ENCODE measurements at places on chromosomes 2 and 18. TPM values are rescaled to one million over a fixed set of nuclear protein-coding genes. Genes with fewer than 3 reads are reported as not detected.

The LAMA1 gene
- polyA plus RNA-seq, result 2.8 TPM

The TXNDC2 gene
- polyA plus RNA-seq, result not detected

The DSG4 gene
- not detected for polyA plus RNA-seq

The SALL3 gene
- not detected for polyA plus RNA-seq

The GPR75 gene
- 0.23 TPM for polyA plus RNA-seq

The LHCGR gene
- polyA plus RNA-seq, result not detected

DNA sequence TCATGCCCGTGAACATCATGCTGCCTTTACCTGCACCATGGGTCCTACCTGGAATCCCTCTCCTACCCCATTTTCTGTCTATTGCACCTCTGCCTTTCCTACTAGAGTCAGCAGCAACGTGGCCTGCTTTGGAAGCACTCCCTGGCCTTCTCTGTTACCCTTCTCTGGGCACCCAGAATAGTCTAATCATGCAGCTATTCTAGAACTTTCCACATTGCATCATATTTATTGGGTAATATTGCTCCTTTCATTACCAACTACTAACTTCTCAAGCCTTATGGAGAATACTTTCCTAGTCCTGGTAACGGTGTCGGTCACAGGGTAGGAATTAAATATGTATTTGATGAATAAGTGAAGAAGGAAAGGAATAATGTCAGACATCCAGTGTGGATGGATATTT, 33.3 kb upstream of the CREG2 start:
- H3K27ac ChIP-seq, result peak overlapping the region; percentile 27
- peaks cover 6% of the 10 kb centered on the region for H3K4me1 ChIP-seq
- H3K27me3 ChIP-seq, result no peaks in the 10 kb centered on the region
- H3K4me3 ChIP-seq, result no peak overlapping the region
- no peaks in the 10 kb centered on the region for H3K36me3 ChIP-seq
- peak; percentile 54 for DNase-seq

- H3K4me1 ChIP-seq, result no peaks in the 10 kb centered on the region
- H3K36me3 ChIP-seq, result no peaks in the 10 kb centered on the region
- H3K27ac ChIP-seq, result no peak overlapping the region
- DNase-seq, result no peak
Measured at GRCh38 chr2:11567631-11568031, 33.8 kb downstream of the GREB1 start.

GRCh38 chr2:240811346-240812300, 8.4 kb downstream of the KIF1A start:
- no peak overlapping the region for H3K4me3 ChIP-seq
- no peaks in the 10 kb centered on the region for H3K4me1 ChIP-seq
- no peaks in the 10 kb centered on the region for H3K36me3 ChIP-seq
- H3K27me3 ChIP-seq, result peaks cover 18% of the 10 kb centered on the region
- H3K27ac ChIP-seq, result no peak overlapping the region
- no peak for DNase-seq

DNA sequence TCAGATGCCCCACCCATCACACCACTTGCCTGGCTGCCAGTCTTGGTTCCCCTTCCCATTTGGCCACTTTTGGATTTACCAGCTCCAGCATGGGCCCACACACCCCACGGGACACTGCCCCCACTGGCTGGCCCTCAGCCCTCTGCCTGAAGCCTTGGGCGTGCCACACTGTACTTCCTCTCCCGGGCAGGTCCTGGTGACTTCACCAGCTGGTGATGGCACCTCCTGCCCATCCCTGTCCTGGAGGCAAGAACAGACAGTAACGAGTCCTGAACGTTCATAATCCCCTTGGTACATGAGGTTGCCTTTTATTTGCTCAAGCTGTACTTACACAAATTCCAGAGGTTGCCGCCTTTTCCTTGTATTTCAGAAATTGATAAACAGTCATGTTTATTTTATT, 81.1 kb downstream of the TMEM17 start:
- no peaks in the 10 kb centered on the region for H3K36me3 ChIP-seq
- H3K27ac ChIP-seq, result no peak overlapping the region
- H3K4me3 ChIP-seq, result no peak overlapping the region
- no peak for DNase-seq
- H3K27me3 ChIP-seq, result no peaks in the 10 kb centered on the region

- no peak overlapping the region for H3K27ac ChIP-seq
- no peaks in the 10 kb centered on the region for H3K27me3 ChIP-seq
- no peak overlapping the region for H3K4me3 ChIP-seq
- H3K4me1 ChIP-seq, result no peaks in the 10 kb centered on the region
Measured at GRCh38 chr2:151946899-151947812, 118.9 kb upstream of the ARL5A start.

GRCh38 chr2:207254591-207255464, 89.1 kb upstream of the KLF7 start:
- peak; percentile 82 for DNase-seq
- H3K27me3 ChIP-seq, result no peaks in the 10 kb centered on the region

GRCh38 chr2:52414561-52415295, 1352.9 kb upstream of the CHAC2 start:
- H3K36me3 ChIP-seq, result no peaks in the 10 kb centered on the region
- no peaks in the 10 kb centered on the region for H3K4me1 ChIP-seq
- DNase-seq, result no peak
- H3K27me3 ChIP-seq, result no peaks in the 10 kb centered on the region

DNA sequence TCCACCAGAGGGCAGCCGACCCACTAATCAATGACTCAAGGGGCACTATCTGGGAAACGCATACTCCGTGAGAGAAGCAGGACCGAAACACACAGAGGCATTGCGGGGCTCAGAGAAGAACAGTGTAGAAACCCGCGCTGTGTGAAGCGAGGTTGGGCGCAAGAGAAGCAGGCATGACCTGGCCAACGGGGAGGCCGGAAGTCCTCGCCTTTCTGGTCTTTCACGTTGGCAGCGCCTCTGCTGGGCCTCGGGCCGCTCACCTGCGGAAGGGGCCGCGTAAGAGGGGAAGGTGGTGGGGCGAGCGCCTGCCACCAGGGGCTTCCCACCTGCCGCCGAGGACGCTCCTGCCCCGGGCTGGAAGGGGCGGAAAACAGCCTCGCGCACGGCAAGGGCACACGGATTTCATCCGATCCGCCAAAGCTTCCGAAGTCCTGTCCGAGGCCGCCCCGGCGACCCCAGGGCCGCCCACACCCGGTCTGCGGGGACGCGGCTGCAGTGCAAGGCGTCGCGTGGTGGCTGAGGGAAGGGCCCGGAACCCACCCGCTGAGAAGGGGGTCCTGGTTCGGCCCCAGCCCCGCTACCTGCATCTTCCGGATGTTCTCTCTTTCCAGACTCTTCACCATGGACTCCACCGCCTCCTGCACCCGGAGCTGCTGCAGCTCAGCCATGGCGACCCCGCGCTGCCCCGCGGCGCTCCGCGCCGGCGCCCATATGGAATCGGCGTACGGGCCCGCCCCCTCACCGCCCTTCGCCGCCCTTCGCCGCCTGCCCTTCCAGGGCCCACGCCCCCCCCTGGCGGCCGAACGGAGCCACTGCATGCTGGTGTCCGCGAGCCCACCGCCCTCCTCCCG, at the start of gene FAM136A:
Gene FAM136A, minus strand, starts transcription at position 724 of the 851 bp plus-strand sequence. Its CDS starts 56 bp downstream, at position 668.
- H3K4me1 ChIP-seq, result peaks cover 4% of the 10 kb centered on the region
- peak; percentile 91 for DNase-seq
- 0 out of 2 replicates have a peak, but pooled peaks cover 8% of the 10 kb centered on the region for H3K36me3 ChIP-seq

DNA sequence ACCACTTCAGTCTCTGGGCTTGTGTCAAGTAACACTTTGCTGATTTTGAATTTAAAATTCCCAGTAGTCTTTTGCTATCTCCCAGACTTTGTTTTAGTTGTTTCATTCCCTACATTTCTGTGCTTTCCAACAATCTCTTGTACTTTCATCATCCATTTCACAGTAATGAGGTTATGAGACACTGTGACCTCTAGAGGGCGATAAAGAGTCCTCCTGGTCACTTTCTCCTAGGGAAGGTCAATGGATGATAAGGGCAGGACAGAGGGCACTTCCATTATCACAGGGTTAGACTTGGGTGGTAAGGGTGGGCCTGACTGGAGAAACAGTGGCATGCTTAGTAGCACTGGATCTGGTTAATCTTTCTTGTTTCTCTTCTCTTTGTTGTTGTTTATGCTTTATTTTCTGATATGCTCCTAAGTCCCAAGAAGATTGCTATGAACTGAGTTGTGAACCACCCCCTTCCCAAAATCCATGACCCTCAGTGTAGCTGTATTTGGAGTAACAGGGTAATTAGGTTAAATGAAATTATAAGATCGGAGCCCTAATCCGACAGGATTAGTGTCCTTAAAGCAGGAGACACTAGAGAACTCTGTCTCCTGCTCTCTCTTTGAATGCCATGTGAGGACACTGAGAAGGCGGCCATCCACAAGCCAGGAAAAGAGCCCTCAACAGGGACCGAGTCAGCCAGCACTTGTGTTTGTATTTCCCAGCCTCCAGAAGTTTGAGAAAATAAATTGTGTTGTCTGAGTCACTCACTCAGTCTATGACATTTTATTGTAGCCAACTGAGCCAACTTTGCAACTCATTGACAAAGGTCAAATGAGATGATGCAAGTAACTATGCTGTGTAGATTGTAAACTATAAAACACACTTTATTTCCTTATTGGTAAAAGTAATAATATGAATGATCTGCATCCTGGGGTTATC, 779.2 kb downstream of the CNTNAP5 start:
- H3K27ac ChIP-seq, result no peak overlapping the region
- H3K36me3 ChIP-seq, result no peaks in the 10 kb centered on the region
- no peak overlapping the region for H3K4me3 ChIP-seq
- peak; percentile 43 for DNase-seq

DNA sequence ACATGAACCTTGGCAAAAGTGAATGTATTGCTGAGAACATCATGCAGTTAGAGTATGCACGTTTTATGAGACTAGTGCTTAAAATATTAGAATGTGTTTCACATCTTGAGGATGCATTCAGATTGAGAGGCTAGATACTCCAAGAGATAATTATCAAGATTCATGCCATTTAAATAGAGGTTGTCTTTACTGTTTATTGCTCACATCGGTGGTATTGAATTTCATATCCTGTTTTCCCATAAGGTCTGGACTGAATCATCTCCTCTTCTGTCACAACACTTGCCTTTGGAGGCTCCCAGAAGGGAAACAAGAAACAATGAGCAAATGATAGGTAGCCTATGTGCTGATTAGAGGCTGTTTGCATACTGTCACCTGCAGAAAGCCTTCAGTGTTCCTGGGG, 83.8 kb downstream of the CLHC1 start:
- H3K4me1 ChIP-seq, result peaks cover 27% of the 10 kb centered on the region
- H3K27me3 ChIP-seq, result no peaks in the 10 kb centered on the region
- H3K4me3 ChIP-seq, result no peak overlapping the region
- no peaks in the 10 kb centered on the region for H3K36me3 ChIP-seq
- peak; percentile 81 for DNase-seq
- no peak overlapping the region for H3K27ac ChIP-seq

GRCh38 chr2:79994161-79994560, 310.4 kb downstream of the LRRTM1 start:
- H3K27ac ChIP-seq, result no peak overlapping the region
- peaks cover 7% of the 10 kb centered on the region for H3K27me3 ChIP-seq
- no peak overlapping the region for H3K4me3 ChIP-seq
- no peaks in the 10 kb centered on the region for H3K4me1 ChIP-seq

GRCh38 chr18:79851489-79851888, 53.8 kb downstream of the KCNG2 start:
- DNase-seq, result no peak
- no peak overlapping the region for H3K27ac ChIP-seq

- no peak overlapping the region for H3K4me3 ChIP-seq
- DNase-seq, result no peak
- H3K27ac ChIP-seq, result no peak overlapping the region
- no peaks in the 10 kb centered on the region for H3K4me1 ChIP-seq
- H3K27me3 ChIP-seq, result 0 out of 2 replicates have a peak, but pooled peaks cover 11% of the 10 kb centered on the region
Measured at GRCh38 chr18:11037533-11038240, 111.7 kb downstream of the PIEZO2 start.

DNA sequence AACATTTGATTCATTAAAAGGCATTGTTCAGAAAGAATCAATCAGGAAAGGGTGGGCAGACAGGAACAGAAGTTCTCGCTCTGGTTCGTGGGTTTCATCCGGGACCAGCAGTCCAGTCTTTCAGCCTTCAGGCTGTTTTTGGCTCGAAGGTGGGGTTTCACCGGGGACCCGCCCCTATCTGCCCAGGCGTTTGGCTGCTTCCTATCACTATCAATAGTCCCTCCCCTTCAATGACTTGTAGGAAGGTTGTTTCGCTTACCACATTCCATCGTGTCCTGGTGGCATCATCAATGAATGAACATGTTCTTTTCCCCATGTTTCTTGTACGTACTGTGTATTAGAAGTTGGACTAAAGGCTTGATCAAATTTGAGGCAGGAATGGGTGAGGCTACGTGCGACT, 130.3 kb downstream of the NEDD4L start:
- no peak overlapping the region for H3K4me3 ChIP-seq
- no peak overlapping the region for H3K27ac ChIP-seq
- H3K36me3 ChIP-seq, result no peaks in the 10 kb centered on the region
- DNase-seq, result no peak
- H3K4me1 ChIP-seq, result peaks cover 14% of the 10 kb centered on the region

- H3K27me3 ChIP-seq, result no peaks in the 10 kb centered on the region
- H3K4me1 ChIP-seq, result 0 out of 2 replicates have a peak, but pooled peaks cover 11% of the 10 kb centered on the region
- no peaks in the 10 kb centered on the region for H3K36me3 ChIP-seq
- H3K27ac ChIP-seq, result peak overlapping the region; percentile 56
- DNase-seq, result no peak
Measured at GRCh38 chr2:144137272-144137671, 382.6 kb downstream of the ZEB2 start.

DNA sequence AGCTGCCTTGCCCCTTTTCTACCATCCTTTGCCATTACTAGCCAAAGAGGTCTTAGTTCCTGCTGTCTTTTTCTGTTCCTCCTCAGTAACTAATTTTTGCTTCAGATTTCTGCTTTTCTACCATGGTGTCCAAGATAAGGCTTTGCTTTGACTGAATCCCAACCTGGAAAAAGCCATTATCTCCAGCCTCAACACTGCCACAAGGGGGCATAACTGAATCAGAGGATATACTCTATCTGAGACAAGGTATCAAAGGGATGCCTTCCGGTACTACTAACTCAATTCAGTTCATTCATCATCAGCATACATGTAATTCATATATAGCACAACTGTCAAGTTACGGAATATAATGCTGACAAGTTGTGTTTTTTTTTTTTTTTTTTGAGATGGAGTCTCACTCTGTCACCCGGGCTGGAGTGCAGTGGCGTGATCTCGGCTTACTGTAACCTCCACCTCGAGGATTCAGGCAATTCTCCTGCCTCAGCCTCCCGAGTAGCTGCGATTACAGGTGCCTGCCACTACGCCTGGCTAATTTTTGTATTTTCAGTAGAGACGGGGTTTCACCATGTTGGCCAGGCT, 11.4 kb downstream of the OSGEPL1 start:
- H3K27ac ChIP-seq, result no peak overlapping the region
- DNase-seq, result peak; percentile 59
- H3K4me1 ChIP-seq, result no peaks in the 10 kb centered on the region
- no peak overlapping the region for H3K4me3 ChIP-seq
- H3K27me3 ChIP-seq, result no peaks in the 10 kb centered on the region

DNA sequence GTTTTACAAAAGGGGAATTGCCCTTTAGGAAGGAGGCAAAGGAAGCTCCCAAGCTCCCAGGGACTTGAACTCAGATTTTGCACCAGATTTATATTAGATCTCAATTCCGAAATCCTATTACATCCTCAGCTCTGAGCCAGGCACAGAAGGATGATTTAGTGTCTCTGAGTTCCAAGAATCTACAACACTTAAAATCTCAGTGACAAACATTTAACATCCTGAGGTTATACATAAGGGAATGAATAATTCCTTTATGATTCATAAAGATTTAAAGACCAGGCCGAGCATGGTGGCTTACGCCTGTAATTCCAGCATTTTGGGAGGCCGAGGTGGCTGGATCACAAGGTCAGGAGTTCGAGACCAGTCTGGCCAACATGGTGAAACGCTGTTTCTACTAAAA, 16.5 kb upstream of the SLC20A1 start:
- H3K4me3 ChIP-seq, result no peak overlapping the region
- DNase-seq, result no peak
- no peaks in the 10 kb centered on the region for H3K27me3 ChIP-seq
- H3K27ac ChIP-seq, result peak overlapping the region; percentile 32
- H3K4me1 ChIP-seq, result peaks cover 80% of the 10 kb centered on the region

GRCh38 chr18:70089858-70090257, 115.6 kb downstream of the RTTN start:
- no peaks in the 10 kb centered on the region for H3K4me1 ChIP-seq
- H3K36me3 ChIP-seq, result 0 out of 2 replicates have a peak, but pooled peaks cover 3% of the 10 kb centered on the region
- H3K27ac ChIP-seq, result no peak overlapping the region

Measured in GM23248 (cell line).